Thymus (tissue), 14 donors: ENCODE measurements at places on chromosomes 5 and 9. TPM values are rescaled to one million over a fixed set of nuclear protein-coding genes. Genes with fewer than 3 reads are reported as not detected.

The SLC22A4 gene
- 0.66 TPM for total RNA-seq

The ELOVL7 gene
- 0.47 TPM for total RNA-seq

The SPATA31A5 gene
- total RNA-seq: not detected

The FABP6 gene
- total RNA-seq: 13.0 TPM

The PCDHA2 gene
- not detected for total RNA-seq

The ADRA1B gene
- total RNA-seq: 0.09 TPM
